ENCODE measurements at places on chromosomes 5 and 9. TPM values are rescaled to one million over a fixed set of nuclear protein-coding genes. Genes with fewer than 3 reads are reported as not detected.

ADRA1B gene
- 15.9 TPM for total RNA-seq

PGM5 gene
- total RNA-seq: not detected

PDE8B gene
- total RNA-seq: 2.0 TPM

GDNF gene
- total RNA-seq: 0.05 TPM

SLC4A9 gene
- total RNA-seq: not detected

MAN1B1 gene
- total RNA-seq: 51.6 TPM

HK3 gene
- 0.03 TPM for total RNA-seq

PRR7 gene
- total RNA-seq: 21.6 TPM

FOXD4L6 gene
- not detected for total RNA-seq

RAB14 gene
- total RNA-seq: 46.2 TPM
